NB4 (cell line): ENCODE measurements at places on chromosomes 2 and 18.

GRCh38 chr2:118046634-118047210 is 32.9 kb upstream of the CCDC93 start:
- DNase-seq, result peak; percentile 52

DNA sequence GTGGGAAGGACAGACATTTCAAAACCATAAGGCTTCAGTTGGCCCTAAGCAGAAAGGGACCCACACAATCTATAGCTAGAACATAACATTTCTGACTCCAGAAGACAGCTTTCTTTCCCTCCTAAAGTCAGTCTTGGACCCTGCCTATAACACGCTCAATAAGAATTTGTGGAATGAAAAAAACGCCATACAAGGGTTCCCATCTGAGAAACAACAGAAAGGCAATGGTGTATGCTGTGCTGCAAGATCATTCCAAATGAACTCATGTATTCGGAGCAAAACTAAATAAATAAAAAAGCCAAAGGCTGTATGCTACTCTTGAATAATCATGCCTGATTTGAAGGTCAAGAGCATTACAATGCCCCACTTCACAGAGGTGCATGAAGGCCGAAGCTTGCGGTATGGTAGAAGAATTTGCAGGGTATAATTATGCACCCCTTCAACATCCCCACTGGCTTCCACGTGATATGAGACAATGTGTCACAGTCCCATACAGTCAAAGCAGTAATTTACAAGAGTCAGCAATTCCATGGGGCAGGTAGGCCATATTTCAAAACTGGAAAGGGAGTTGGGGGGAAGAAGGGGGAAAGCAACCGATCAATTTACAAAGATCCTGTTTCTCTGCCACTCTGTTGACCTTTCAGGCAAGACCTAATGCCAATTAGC is 61.4 kb upstream of the SLC14A2 start:
- no peak for DNase-seq

- DNase-seq, result no peak
These were observed 85.3 kb downstream of the NRP2 start for GRCh38 chr2:205767617-205768016.

- DNase-seq, result no peak
These were observed 901.2 kb downstream of the DCC start for GRCh38 chr18:53241161-53241560.

DNA sequence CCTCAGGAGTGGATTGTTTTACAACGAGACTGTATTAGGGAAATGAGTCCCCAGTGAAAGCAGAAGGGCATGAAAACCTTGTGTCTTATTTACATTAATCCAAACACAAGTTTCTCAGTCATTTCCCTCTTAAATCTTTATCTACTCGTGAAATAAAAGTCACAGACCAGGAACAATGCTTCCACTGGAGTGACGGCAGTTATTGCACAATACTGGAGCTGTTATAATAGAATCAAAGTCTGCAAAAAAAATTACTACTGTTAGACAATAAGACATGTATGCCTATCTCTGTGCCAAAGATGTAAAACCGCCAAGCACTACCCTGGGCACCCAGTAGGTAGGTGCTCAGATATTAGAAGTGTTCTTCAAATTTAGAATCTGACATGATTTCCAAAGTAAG is 375.5 kb downstream of the ZNF521 start:
- DNase-seq, result no peak

- DNase-seq, result no peak
These were observed 31.2 kb downstream of the SMAD7 start for GRCh38 chr18:48919547-48919946.

- DNase-seq, result peak; percentile 71
These were observed 173.5 kb downstream of the ALK start for GRCh38 chr2:29747786-29748470.

DNA sequence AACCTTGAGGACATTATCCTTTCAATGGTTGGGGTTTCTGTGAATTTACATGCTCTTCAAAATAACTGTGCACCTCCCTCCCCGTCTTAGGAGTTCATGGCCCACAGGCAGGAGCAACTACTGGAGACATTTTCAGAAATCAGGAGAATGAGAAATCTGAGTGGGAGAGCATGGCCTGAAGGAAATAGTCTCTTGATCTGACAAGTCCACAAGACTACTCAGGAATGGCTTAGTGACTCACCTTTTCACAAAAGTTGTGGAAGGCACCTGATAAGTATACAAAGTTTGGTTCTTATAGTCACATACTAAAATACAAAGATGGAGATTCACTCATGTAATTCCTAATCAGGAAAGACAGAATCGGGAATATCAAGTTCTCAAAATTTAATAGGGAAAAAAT is 83.6 kb upstream of the NCKAP5 start:
- no peak for DNase-seq

DNA sequence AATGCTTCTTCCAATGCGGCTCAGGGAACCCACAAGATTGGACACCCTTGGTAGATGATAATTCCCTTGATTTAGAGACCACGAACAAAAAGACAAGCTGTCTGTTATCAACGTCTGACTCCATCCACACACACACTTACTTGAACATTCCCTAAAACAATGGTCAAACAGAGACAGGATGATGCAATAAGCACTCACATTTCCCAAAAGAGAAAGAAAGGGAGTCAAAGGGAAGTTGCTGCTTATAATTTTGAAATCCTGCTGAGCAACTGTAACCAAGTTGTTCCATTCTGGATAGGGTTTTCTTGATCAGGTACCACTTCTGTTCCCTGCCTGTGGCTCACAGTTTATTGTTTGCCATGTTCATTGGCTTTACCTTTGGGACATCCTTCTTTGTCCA is 571.3 kb upstream of the CNTNAP5 start:
- DNase-seq, result no peak

DNA sequence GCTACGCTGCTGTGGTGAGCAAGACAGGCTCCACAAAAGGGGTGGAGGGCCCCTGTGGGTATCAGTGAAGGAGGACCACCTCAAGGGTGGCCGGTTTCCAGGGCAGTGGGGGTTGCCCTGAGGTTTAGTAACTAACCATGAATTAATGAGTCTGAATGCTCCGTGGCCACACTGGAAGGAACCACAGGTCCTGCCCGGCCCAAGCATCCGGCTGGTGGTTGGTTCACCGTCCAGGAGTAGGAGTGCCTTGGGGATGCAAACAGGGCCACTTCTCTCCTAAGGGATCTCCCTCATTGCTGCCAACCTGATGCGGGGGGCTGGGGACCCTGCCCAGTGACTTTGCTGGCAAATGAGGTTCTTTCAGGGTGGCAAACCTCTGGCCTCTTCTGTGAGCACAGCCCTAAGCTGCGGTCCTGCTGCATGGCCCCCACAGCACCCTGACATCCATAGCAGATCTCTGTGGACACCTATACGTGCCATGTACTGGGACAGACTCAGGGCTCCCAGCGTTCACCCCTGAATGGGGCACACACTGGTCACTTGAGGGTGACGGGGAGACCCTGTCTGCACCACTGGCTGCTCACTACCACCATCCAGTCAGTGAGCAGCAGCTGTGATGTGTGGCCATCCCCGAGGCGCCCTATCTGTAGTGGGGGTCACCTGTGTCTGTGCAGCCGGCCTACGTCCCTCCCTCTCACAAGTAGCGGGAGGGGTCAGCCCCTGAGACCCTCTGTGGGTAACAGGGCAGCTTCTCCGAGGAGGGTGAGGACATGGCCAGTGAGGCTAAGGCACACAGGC is 41.6 kb downstream of the HS6ST1 start:
- DNase-seq, result no peak

GRCh38 chr2:161123531-161124030 is 36.6 kb upstream of the TANK start:
- no peak for DNase-seq

- no peak for DNase-seq
These were observed 45.0 kb downstream of the MBP start for GRCh38 chr18:77087393-77088141.

- no peak for DNase-seq
These were observed 5.0 kb upstream of the PKDCC start for GRCh38 chr2:42042631-42043355.

DNA sequence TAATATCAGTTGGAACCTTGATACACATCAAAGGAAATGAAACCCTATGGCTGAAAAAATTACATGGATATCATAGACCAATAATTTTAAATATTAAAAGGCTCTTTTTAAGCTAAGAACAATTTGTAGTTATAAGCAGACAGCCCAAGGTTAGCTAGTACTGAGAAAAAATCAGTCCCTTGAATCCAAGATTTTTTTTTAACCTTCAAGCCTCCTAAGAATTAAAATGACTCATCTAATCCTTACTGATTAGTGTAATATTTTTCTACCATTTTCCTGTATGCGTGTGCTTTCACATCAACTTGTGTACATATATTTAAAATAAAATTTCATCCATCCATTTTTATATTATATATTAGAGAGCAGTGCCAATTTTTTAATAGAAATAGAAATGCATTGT is 1004.9 kb upstream of the ZEB2 start:
- no peak for DNase-seq

DNA sequence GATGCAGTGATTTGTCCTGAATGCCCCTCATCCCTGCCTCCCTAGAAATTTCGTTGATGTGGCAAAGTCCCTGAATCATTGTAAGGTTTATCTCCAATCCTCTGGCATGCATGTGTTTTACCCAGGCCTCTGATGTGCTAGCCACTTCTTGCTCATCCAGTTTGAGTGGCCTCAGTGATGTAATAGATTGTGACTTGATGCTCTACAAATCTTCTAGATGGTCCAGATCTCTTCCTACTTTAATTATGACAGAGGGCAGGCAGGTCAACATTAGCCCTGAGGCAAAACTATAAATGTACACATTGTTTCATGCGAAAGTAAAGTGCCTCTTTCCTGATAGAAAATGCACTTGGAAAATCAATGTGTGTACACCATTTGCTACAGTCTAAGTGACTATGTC is 54.5 kb downstream of the LONRF2 start:
- DNase-seq, result no peak

GRCh38 chr2:29743516-29743915 is 177.9 kb downstream of the ALK start:
- DNase-seq, result no peak

GRCh38 chr2:214577769-214578168 is 166.9 kb downstream of the VWC2L start:
- no peak for DNase-seq

DNA sequence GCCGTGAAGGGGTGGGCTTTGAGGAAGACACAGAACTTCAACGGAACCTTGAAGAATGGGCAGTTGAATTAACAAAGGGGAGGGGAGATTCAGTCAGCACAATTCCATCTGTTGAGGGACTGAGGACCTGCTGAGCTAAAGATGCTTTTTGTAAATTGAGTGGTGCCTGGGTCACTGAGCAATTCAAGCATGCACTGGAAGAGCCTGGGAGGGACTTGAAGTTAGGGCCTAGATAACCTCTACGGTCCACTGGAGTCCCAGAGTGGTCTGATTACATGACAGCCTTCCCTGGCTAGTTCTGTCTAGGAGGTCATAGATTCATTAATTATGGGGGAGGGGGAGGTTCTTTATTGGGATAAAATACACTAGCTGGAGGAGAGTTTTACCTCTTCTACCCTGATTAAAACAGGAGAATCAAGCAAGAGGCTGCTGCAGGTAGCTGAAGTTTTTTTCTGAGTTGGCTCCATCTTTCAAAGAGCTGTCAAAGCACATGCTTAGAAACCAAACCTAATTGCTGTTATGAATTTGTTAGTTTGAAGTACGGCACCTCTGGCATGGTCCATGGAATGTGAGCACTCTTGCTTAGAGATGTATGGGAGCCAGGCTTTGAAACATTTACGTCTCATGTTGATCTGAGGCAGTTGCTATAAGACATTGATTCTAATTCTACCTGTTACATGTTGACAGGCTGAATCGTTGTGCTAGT is 290.2 kb downstream of the PRKCE start:
- DNase-seq, result no peak

DNA sequence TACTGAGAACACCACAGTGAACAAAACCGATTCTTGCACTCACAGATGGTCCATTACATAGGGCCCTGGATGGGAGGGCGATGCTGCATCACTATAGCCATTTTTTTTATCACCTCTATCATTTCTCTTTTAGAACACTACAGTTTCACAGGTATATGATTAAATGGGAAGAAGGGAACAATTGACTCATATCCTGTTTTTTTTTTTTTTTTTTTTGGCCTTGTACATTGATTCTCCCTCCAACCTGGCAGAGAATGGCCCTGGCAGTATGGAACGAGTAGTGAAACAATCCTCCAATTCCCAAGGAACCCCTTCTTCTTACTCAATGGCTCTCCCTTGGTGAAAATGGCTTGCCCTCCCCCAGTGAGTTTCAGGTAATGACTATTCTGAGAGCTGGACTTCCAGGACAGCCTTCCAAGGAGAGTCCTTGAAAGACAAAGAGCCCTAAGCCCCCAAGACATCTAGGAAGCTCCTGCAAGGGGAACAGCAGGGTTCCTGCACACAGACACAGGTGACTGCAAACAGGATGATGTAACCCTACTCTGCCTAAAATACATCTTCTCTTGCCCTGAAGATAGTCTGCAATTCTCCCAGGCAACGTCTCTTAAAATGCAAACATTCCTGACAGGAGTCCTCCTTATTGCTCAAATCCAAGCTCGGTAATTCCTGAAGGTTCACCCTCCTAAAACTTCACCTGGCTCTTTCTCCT is 405.4 kb downstream of the SETBP1 start:
- no peak for DNase-seq

DNA sequence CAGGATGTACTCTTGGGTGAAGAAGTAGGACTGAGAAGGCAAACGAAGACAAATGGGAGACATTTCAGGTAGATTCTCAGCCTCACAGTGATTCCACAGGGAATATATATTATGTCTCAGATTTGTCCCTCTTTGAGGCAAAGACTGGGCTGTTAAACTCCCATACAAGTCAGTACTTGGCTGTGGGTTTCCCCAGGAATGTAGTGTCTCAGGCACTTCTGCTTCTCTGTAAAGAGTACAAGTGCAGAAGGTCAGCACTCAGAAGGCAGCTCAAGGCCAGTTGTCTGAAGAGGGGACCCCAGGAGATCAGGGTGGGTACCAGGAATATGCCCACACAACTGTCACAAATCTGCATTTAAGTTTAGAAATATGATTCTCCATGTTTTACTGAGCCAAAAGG is 39.9 kb upstream of the COBLL1 start:
- no peak for DNase-seq

DNA sequence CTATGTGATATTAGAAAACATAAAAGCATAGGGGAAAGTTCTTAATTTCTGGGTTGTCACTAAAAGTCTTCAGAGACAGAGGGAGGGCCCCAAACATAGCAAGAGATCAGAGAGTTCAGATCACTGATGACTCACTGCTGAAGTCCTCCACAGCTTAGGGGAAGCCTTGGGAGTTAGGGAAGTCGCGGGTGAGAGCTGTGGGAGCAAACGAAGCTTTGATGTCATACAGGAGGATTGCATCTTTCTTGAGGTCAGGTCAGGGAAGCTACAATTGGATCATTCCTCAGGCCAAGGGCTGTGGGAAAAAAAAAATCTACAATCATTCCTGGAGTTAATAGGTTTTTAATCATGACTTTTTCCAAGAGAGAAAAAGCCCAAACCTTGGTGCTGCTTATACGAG is 96.2 kb downstream of the COPS8 start:
- no peak for DNase-seq
